ENCODE measurements at places on chromosomes 1 and 21.

DNA sequence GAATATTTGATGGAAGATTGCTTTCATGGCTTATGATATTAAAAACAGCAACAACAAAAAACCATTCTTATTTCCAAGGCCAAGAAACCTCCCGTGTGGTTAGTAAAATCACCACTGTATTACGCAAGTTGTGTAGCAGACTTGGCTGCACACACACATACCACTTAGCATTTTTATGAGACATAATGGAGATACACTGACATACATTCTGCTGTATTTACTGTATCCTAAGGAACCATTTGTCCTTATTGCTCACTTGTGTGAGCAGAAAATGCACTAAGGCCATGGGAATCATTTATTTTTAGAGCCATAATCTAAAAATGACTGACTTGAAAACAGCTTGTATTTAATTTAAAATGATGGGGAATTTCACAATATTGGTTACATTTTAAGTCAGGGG, 584 bp upstream of the C1orf141 start:
- no peak for DNase-seq

DNA sequence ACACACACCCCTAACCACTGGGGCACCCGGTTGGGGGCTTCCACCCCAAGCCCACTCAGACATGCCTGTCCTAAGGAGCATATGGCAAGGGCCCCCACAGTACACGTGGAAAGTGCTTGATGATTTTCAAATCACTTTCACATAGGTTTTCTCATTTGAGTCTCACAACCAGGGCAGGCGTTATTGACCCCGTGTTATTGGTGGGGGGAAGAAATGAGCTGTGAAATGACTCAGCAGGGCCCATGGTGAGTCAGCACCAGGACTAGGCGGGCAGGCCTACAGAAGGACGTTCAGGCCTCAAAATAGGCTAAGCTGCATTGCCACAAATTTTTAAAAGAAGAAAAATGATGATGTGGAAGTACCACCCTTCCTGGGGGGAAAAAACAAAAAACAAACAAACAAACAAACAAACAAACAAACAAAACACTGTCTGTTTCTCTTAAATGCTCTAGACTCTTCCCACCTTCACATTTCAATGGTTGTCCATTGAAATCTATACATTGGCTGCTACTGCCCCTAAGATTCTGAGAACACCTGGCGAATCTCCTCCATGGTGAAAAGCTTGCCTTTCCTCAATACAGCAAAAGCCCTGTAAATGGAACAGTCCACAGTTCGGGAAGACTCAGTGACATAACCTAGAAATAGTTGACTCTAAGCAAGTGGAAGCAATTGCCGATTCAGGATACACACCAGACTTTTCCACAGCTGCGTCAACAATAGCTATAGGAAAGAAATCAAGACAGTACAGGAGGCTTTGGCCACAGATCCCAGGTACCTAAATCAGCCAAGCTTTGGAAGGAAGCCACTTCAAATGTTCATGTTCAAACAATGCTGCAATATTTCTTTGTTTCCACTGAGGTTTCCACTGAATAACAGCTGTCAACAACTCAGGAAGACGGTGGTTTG, 234.7 kb downstream of the TOMM20 start:
- DNase-seq, result no peak

DNA sequence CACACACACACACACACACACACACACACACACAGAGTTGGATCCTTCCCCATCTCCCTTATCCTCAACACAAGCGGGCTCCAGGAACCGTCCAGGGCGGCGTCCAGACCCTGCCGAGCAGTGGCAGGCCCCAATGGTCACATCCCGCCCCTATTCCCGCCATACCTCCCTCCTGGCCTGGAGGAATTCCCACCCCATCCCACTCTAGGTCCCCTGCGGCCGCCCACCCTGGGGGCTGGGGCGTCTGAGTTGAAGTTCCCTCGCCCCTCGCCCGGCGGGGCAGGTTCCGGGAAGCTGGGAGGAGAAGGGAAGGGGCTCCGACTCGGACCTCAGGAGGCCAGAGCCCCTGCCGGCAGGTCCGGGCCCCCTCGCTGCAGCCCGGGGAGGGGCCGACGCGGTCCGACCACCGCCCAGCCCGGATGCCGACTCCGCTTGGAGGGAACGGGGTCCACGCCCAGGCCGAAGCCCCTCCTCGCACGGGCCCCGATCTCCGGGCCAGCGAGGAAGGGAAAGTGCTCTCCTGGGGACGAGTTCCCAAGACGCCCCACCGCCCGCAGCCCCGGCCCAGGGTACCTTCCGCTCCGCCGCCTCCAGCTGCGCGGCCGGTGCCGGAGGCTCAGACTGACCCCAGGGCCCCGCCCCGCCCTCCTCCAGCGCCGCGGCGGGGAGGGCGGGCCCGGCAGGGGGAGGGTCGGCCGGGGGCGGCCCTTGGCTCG, at the start of gene RHOC:
Gene RHOC, minus strand, starts transcription at position 623 of the 716 bp plus-strand sequence. CDS start 3,328 bp downstream, outside the sequence.
- DNase-seq, result peak; percentile 19

DNA sequence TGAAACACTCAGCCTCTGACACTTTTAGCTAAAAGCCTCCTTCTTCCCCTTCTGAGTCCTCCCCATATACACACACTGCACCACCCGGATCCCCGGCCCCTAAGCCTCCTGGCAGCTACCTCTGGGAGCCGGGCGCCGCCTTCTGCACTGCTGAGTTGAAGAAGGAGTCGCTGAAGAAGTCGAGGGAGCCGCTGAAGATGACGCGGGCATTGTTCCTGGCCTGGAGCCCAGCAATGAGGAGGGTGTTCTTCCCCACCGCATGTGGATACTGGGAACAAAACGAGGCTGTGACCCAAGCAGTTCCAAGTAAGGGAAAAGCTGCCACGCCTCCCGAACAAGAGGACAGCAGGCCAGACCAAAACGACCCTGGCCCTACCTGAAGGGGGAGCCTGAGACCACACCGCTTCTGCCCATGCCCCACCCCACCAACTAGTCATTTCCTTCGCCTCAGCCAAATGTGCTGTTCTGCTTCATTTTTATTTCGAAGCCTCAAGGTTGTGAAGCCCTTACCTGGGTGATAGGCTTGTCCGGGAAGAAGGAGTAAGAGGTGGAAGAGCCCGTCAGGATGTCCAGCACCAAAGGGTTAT, 7.0 kb downstream of the DDOST start:
- no peak for DNase-seq

- DNase-seq, result no peak
Measured at GRCh38 chr1:59569198-59569597, 245.6 kb upstream of the HOOK1 start.

GRCh38 chr1:1779691-1780597, 1.7 kb upstream of the NADK start:
- peak; percentile 36 for DNase-seq

DNA sequence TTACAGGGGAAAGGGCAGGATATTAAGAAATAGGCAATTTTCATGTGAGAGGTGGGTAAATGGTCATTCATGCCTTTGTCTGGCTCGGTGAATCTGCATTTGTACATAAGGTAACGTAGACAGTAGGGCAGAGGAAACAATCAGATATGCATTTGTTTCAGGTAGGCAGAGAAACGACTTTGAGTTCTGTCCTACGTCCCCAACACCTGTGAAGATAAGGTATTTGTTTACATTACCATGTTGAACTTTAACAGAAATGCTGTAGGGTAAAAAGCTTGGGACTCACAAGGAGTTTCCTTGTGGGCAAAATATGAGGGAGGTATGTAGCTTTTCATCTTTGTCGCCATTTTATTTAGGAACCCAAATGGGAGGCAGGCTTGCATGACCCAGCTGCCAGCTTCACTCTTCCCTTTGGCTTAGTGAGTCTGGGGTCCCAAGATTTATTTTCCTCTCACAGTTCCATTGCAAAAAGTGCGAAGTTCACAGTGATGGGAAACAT, 31.4 kb downstream of the B3GALT5 start:
- DNase-seq, result no peak

DNA sequence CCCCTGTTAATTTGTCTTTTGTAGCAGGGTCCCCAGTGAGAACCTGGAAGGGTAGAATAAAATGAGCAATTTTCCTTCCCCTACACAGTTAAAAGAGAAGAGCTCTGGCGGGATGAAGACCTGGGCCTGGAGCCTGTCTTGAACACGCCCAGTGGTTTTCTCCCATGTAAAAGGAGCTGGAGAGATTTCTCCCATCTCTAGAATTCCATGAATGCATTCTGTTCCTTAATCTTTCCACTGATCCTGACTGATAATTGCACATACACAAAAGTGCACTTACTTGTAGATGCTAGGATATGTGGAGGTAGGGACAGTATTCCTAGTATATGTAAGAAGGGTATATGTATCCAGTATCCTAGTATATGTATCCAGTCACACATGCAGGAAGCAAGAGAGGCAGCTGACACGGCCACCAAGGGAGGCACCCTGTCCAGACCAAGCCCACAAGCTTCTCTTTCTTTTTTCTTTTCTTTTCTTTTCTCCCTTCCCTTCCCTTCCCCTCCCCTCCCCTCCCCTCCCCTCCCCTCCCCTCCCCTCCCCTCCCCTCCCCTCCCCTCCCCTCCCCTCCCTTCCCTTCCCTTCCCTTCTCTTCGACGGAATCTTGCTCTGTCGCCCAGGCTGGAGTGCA, 11.9 kb upstream of the PKNOX1 start:
- no peak for DNase-seq

- no peak for DNase-seq
Measured at GRCh38 chr1:181459067-181459466, 24.2 kb upstream of the CACNA1E start.

- DNase-seq, result no peak
Measured at GRCh38 chr1:59026472-59026948, 242.7 kb upstream of the JUN start.

DNA sequence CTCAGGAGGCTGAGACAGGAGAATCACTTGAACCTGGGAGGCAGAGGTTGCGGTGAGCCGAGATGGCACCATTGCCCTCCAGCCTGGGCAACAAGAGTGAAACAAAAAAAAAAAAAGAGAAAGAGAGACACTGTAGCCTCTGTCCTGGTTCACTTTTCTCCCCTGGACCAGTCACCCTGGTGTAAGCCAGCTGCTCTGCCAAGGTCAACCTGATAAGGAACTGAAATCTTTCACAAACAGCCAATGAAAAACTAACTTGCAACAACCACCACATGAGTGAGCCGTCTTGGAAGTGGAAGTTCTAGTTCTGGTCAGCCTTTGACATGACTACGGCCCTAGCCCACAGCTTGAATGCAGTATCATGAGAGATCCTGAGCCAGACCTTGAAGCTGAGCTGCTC, 36.8 kb upstream of the CXADR start:
- DNase-seq, result no peak

- DNase-seq, result no peak
Measured at GRCh38 chr1:14968251-14968851, 185.2 kb upstream of the TMEM51 start.

- DNase-seq, result no peak
Measured at GRCh38 chr21:38631676-38632075, 133.4 kb upstream of the ERG start.

GRCh38 chr1:212967801-212968200, 17.5 kb downstream of the VASH2 start:
- DNase-seq, result no peak

DNA sequence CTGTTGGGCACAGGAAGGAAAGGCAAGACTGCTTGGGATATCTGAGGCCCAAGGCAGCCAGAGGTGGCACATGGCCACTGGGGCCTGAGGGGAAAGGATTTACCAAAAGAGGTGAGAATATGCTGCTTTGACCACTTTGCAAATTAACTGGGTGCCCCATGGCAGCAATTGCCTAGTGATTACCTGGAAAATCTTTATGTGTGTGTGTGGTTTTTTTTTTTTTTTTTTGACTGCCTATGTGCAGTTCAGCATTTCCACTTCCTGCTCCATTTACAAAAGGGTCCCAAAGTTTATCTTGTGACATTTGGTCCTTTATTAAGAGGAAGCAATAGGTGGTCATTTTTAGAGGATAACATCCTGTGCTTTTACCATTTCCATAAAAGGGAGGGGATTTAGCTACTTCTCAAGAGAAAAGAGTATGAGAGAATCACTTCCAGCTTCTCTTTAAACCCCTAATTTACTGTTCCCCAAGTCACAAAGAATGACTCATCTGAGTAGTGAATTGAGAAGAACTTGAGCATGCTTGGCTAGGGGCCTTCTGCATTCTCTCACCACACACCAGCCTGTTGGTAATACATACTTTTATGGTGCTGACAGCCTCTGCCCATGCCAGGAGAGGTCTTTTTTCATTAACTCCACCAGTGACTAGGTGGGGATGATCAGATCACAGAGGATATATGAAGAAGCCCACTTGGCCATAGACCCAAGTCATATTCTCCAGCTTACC, 52.1 kb downstream of the SYDE2 start:
- no peak for DNase-seq

DNA sequence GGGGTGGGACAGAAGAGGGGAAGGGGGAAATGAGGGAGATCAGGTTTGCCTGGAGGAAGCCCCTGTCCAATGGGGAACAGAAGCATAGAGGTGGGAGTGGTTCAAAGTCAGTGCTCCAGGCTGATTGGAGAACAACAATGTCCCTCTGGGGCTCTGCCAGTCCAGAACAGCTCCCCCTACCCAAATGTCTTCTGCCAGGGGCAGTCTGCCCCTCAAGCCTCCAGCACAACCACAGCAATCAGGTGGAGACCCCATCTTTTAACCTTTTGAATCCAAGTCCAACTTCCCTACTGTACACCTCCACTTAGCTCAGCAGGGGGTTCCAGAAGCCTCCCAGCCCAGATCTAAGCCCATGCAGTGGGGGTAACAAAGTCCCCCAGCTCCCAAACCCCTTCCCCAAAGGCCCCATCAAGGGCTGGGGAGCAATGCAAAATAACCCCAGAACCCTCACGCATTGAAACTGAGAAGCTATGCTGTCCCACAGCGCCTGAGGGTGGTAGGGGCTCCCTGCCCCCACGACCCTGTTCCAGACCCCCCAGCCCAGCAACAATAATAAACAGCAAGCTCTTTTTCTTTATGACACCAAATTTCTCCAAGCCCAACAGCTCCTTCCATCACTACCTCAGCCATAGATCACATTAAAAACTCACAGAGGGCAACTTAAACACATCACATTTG, 3.3 kb downstream of the AHDC1 start:
- DNase-seq, result no peak

- DNase-seq, result no peak
Measured at GRCh38 chr1:184851822-184852746, 97.4 kb upstream of the EDEM3 start.

GRCh38 chr21:34602061-34602460, 12.9 kb downstream of the RCAN1 start:
- DNase-seq, result no peak

- no peak for DNase-seq
Measured at GRCh38 chr1:224373008-224373590, 16.4 kb downstream of the CNIH4 start.

DNA sequence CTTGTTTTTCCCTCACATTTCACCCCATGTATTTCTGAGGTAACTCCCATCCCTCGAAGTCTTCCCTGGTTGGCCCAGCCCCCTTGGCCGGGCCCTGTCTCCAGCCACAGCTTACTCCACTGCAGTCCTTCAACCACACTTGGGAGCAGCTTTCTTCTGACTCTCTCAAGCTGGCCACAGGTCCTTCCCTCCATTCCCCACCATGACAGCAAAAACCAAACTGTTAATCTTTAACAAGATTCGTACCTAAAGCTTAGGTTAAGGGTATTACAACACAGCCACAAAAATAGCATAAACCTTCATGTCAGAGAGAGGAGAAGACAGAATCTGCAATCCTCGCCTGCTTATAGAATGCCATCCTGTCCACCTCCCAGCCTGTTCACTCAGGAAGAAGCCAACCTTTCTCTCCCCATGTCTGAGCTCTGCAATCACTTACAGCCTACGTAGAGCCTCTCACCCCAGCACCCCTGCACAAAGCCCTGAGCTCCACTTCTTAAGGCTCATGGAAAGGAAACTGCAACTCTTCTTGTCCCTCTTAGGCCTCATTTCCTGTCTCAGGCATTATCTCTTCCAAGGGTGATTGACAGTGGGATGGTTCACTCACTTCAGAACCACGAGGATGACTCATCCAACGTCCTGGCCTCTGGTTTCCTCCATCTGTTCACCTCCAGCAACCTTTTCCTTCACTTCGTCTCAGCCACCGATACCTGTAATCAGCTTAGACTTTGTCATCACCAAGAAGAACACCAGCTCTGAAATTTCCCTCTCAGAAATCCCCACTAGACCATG, 72.8 kb downstream of the CD2 start:
- DNase-seq, result peak; percentile 23

All from effector CD4-positive, alpha-beta T cell (primary cell).